K562 (cell line): ENCODE measurements at places on chromosomes 11 and 22.

- no peak for DNase-seq
These were observed 4.6 kb downstream of the LRRC32 start for GRCh38 chr11:76665921-76666351.

DNA sequence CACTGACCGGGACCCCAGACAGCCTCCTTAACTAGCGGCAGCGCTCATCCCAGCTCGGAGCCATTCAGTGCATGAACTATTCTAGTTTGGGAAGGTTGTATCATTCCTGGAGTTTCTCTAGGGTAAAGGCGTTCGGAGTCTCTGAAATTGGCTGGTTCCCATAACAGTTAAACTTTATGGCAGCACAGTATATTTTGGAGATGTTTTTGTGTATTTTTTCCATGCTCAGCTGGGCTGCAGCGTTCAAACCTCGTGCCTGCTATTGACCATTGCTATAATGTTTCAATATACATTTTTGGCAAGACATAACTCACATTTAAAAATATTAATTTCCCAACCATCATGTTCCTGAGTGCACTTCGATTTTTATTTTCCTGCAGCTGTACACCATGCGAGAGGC, 169.7 kb downstream of the ST3GAL4 start:
- DNase-seq = no peak

DNA sequence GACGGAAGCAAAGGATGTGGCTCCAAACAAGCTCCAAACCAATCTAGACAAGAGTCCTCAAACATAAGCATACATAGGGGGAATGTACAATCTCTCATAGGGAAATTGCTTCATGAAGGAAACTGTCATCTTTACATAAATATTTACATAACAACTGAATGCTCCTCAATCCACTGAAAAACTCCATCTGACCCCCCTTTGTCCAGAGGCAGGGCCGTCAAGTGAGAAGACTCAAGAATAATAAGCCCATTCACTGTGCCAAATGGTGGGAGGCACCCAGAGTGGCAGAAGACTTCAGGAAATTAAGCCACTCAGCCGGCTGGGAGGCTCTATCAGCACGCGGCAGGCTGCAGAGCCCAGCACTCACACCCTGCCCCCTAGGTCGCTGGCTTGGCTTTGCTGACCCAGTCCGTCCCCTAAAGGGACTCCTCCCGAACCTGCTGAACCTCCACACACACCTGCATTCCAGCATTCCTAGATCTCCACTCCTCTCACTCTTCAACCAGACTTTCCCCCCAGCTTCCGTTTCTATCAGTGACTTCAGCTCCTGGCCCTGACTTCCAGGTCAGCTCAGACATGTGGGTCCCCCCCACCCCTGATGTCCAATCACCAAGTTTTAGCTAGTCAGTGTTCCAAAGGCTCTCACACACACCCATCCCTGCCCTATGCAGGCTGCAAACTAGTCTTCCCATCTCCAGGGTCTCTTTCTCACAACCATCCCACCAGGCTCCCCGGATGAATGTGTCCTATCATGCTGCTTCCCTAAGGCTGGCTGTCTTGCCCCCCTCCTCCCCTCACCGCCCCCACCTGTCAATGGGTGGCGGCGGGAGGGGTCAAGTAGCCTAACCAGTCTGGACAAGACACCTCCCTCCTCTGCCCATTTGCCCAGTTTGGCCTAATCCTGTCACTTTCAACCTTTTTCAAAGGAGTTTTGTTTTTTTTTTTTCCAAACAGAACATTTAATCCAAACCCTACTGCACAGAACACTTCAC, 11.3 kb downstream of the VPS37C start:
- peak; percentile 55 for DNase-seq

GRCh38 chr11:117557361-117557760, 229.7 kb downstream of the CEP164 start:
- no peak for DNase-seq

DNA sequence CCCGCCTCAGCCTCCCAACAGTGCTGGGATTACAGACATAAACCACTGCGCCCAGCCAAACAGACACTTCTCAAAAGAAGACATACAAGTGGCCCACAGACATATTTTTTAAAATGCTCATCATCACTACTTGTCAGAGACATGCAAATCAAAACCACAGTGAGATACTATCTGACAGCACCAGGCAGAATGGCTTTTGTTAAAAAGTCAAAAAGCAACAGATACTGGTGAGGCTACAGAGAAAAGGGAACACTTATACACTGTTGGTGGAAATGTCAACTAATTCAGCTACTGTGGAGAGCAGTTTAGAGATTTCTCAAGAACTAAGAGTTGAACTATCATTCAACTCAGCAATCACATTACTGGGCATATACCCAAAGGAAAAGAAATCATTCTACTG, 67.0 kb downstream of the ARHGAP20 start:
- DNase-seq = no peak

- DNase-seq = peak; percentile 32
These were observed 50.7 kb downstream of the CTTN start for GRCh38 chr11:70448983-70449567.

DNA sequence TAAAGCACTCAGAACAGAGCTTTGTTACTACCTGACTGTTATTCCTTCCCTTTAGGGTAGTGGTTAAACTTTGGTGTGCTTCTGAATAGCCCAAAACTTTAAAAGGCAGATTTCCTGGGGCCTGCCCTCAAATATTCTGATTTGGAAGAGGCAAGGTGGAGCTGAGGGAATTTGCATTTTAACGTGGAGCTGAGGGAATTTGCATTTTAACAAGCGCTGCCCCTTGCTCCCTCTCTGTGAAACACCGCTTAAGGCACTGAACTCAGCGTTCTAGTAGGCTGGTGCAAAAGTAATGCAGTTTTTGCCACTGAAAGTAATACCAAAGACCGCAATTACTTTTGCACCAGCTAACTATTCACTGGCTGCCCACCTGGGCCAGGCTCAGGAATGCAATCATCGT, 35.0 kb downstream of the TPST2 start:
- no peak for DNase-seq

DNA sequence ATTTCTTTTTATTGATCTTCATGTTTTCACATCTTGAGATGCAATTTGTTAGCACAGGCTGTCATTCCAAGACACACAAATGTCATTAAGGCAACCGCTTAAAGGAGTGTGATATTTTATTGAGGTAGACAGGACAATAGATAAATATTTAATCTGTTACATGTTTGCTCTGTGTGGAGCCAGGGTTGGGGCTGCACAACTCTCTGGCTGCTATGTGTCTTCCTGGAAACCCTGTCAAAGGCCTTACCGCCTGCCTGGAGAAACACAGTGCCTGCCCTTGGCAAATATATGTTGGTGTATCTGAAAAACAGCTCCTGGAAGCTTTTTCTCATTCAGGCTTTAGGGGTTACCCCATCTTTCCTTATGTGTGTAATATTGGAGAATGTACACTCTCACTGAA, 139.7 kb upstream of the TEAD1 start:
- no peak for DNase-seq

DNA sequence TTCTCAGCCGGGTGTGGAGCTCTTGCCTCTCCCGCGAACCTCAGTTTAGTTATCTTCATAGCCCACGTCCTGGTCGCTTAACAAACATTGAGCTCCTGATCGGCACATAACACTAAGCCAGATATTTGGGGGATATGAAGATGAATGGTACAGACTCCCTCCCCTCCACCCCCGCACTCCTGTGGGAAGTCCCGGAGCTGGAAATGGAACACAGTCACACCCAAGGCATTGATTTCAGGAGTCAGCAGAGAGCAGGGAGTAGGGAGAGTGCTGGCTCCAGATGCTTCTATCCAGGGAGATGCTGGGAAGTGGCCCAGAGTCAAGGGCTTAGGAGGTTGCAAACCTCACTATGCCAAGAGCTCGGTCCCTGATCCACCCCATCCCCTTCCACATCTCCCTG, 26.1 kb upstream of the CABP7 start:
- no peak for DNase-seq

DNA sequence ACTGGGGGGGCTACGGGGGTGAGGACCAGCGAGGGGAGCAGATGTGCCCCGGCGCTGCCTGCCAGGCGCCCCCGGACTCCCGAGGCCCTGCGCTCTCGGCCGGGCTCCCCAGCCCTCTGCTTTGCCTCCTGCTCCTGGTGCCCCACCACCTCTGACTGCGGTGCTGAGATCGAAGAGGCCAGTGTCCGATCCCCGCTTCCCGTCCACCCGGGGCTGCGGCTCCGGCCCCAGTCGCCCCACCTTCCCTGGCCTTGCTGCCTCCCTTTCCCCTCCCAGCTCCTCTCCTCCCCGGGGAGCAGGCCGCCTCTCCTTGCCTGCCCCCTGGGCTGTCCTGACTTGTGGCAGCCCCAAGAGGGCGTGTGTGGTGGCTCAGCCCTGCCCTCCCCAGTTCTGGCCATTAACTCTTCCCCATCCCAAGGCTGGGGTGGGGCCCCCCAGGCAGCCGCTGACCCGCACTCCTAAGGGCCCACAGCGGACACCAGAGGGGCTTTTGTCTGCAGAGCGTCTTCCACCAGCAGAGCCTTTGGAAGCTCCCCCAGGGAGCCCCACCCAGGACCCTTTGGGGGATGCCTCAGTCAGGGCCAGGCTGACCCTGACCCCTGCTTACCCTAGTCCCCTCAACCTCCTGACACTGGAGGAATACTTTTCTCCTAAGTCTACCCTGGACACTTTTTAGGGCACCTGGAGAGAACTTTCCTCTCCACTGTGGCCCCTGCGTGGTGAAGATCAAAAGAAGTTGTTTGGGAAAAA, 16.6 kb downstream of the RTN4RL2 start:
- DNase-seq = no peak

- DNase-seq = no peak
These were observed 1807.5 kb downstream of the LRRC4C start for GRCh38 chr11:39651857-39652461.

GRCh38 chr22:25962711-25963110, 206.6 kb upstream of the SEZ6L start:
- DNase-seq = no peak

DNA sequence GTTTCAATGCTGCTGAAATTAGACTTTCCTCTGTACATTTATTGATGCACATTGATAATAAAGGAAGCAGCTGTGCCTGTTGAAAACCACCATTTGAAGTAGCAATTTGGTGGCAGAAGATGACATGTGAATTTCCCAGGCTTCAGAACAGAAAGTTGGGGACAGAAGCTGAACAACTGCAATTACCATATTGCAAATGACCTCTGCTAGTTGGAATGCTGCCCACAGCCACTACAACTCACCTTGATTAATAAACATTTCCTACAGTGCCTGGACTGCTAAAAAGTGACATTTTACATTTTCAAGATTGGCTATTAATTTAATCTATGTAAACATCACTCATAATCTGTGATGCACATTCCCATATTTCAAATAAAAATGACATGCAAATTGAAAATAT, 208.6 kb downstream of the LUZP2 start:
- DNase-seq = no peak

DNA sequence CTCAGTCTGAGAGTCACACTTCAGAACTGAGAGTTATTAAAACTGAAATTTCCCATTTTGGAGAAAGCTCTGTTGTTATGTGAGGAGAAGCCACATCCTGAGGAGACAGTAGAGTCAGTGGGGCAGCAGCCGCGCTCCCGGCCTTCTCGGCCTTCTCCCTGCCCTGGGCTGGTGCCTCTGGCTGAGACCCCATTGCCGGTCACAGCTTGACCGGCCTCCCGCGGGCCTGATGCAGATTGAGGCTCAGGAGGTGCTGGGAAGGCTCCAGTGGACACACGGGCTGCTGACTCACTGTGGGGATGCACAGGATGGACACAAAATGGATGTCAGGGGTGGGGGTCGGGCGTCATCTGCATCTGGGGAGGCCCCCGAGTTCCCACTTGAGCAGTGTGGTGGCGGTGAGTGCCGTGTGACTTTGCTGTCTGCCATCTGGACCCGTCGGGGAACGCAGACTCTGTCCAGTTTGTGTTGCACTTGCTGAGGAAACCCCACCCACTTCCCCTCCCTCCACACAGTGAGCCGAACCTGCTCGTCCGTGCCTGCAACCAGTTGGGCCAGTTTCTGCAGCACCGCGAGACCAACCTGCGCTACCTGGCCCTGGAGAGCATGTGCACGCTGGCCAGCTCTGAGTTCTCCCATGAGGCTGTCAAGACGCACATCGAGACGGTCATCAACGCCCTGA, 50.1 kb downstream of the MUC6 start:
- no peak for DNase-seq

DNA sequence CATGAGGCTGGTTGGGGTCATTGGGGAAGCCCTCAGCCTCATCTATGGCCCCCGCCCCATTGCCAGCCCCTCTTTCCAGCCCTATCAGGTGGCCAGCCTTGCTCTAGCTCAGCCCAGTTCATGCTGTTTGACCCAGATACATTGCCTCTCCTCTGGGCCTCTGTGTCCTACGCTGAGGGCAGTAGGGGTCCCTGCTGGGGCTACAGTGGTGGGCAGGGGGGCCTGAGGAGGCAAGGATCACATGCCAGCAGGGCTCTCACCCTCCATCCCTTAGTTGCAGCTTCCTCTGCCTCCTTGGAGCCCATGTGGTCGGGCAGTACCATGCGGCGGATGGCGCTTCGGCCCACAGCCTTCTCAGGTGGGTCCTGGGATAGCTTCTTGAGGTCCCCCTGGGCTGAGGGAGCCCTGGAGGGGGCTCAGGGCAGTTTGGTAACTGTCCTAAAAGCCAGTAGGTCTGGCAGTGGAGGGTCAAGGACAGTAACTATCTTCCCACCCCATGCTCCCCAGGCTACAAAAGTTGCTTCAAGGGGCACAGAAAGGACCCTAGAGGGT, 19.2 kb downstream of the EMID1 start:
- no peak for DNase-seq

DNA sequence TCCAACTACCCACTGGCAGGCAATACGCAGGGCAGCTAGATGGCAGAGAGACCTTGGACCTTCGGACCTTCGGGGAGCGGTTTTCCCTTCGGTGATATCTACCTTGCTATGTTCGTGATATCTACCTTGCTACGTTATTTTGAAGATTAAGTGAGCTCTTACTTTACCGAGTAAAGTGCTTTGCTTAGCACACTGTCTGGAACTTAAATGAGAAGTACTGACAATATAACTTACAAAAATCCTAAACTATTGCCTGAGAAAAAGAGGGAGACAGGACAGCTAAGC, 1.0 kb upstream of the PRDM10 start:
- DNase-seq = no peak

DNA sequence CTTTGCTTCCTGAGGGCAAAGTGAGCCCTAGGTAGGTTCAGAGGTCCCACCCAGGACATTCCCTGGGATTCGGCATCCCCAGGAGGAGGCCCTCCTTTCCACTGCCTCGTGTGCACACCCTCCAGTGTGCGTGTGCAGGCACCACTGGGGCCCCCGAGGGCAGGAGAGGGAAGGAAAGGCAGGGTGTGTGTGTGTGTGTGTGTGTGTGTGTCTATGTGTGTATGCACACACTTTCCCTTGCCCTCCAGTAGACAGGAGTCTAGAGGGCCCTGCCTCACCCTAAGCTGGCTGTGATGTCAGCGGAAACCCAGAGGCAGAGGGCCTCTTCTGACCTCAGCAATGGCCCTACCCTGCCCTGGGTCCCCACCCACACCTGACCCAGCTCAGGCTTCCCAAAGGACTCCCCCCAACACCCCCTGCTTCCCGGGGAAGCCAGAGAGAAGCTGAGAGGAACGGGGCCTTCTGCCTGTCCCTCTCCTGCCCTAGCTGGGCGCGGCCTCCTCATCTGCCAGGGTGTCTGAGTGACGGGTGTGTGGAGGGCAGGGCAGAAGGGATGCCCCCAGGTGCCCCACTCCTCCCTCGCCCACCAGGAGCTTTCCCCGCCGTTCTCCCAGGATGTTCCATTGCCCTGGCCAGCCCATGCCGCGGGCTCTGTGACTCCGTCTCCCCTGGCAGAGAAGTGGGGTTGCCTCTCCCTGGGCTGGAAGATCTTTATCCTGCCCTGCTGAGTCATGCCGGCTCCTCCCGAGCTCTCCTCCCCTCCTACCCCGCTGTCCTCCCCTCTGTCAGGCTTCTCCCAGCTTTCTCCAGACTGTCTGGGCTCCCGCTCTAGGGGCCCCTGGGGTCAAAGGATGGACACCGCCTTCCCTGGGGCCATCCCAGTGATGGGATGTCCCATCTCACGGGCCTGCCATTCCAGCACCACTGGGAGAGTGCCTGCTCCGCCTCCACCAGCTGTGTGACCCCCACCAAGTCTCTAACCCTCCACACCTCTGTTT, 6.0 kb upstream of the CLCF1 start:
- peak; percentile 82 for DNase-seq
